HEK293T (cell line): ENCODE measurements at places on chromosomes 1 and 21.

- DNase-seq: peak; percentile 77
Measured at GRCh38 chr1:96966536-96967138, 245.1 kb downstream of the PTBP2 start.

DNA sequence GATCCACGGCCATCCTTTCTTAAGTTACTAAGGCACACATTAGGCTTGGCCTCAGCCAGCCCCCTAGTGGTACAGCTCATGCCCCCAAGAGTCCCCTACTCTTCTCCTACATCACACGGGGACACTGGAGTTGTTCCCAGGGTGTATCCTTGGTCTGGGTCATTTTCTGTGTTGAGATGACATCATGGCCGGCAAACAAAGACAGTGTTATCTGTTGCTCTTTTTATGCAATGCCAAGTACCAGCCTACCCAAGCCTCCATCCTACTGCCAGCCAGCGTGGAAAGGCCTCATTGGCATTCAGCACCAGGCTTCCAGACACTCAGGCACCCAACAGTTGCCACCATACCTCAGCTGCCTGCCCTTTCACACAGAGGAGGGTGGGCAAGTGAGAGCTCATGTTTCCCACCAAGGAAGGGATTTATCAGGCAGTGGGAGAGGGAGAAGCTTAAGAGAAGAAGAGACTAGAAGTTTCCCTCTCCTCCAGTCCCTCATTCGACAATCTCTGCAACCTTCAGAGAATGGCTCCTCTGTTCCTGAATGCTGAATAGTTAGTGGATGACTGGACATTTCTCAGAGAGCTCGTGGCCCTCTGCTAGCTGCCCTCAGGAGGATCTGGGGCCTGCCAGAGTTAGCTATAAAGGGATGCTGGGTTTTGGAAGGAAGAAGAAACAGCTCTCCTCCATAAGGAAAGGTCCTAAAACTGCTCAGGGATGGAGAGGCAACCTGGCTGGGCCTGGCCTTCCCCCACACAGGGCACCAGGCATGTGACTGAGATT lies 17.7 kb downstream of the CBR1 start:
- no peak for DNase-seq

GRCh38 chr1:216793303-216793702 lies 70.1 kb upstream of the ESRRG start:
- no peak for DNase-seq

DNA sequence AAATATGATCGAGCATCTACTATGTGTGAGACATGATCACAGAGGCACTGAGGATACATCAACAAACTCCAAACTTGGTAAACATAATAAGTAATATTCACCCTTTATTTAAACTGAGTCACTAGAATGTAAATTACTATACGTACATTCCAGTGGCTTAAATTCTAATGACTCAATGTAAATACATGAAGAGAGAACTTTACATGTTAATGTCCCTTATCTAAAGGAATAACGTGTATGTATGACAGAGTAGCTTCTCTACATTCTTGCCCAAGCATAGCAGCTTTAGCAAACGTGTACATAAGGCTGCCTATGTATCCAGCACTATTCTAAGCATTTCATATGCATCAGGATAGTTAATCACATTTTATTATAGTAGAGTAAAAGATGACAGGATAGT lies 111.8 kb upstream of the CYYR1 start:
- DNase-seq: no peak

DNA sequence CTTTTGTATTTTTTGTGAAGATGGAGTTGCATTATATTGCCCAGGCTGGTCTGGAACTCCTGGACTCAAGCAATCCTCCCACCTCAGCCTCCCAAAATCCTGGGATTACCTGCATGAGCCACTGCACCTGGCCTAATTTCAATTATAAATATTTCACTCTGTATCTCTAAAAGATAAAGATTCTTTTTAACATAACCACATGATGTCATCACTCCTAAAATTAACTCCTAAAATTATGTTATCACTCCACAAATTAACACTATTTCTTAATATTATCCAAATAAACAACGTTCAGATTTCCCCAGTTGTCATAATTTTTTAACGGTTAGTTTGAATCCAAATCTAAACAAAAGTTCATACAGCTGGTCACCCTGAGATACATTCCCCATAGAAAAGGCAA lies 43.0 kb downstream of the DESI2 start:
- DNase-seq: no peak

- DNase-seq: peak; percentile 44
Measured at GRCh38 chr1:67850611-67851075, 17.4 kb upstream of the GNG12 start.
